ENCODE measurements at places on chromosomes 7 and 10.

GRCh38 chr10:30447125-30447799 lies 13.3 kb downstream of the MAP3K8 start:
- DNase-seq = peak; percentile 61

DNA sequence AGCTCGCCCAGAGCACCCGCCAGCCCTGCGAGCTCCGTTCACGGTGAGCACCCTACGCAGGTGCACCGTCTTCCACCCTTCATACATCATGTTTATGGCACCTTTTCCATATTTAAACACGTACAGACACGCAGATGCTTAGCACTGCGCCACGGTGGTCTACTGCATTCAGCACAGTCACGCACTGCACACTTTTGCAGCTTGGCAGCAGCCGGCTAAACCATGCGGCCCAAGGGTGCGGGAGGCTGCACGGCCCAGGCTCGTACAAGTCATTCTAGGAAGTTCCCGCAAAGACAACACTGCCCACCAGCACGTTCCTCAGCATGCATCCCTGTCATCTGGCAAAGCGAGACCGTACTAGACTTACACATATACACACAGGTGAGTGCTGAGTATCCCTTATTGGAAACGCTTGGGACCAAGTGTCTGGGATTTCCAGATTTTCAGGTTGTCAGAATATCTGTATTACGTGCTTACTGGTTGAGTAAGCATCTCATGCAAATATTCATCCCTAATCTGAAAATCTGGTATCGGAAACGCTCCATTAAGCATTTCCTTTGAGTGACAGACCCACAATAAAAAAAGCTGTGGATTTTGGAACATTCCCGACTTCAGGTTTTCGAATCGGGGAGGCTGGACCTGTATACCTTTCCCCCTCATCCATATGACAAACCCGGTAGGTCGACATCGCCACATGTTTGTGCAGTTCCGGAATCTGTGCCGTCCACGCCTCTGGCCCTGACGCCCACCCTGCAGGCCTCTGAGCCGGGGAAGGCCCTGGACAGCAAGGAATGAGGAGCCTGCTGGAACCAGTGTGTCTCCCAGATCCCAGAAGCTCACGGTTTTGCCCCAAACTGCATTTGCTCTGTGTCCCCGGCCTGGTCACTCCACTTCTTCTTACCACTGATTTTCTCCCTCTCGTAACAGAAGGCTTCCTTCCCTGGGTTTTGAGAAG lies 222.2 kb downstream of the ELFN1 start:
- no peak for DNase-seq

DNA sequence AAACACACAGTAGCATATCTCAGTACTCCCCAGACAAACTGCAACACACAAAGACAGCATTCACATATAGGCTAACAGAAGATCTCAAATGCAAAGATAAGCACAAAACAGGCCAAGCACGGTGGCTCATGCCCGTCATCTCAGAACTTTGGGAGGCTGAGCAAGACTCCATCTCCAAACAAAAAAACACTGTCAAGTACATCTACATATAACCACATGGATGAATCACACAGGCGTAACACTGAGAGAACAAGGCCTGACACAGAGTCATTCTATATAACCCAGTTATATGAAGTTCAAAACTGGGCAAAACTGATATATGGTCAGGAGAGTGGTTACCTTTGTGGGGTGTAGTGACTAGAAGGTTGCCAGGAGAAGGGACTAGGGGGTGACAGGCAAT lies 506.4 kb downstream of the KCNMA1 start:
- DNase-seq = no peak

- no peak for DNase-seq
Observed at GRCh38 chr10:80203835-80204676, 1.3 kb downstream of the ANXA11 start.

- DNase-seq = no peak
Observed at GRCh38 chr7:65225422-65226006, 148.1 kb upstream of the ZNF92 start.

- DNase-seq = no peak
Observed at GRCh38 chr7:1794888-1795542, 124.9 kb downstream of the ELFN1 start.

DNA sequence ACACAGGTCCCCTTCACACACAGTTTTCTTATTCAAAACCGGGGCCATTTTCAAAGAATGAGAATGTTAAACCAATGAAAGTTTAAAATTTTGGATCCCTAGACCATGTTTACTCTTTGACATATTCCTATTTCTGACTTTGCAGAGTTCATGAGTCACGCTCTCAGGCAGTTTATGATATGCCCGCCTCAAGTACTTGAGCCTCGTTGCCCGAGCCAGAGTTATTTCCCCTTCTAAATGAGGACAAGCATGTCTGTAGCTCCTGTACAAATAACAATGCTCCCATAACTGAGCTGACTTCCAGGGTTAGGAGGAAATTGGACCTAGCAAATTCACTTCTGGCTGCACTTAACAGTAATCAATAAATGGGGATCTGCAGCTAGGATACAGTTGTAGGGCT lies 87.9 kb upstream of the PDE1C start:
- DNase-seq = no peak

DNA sequence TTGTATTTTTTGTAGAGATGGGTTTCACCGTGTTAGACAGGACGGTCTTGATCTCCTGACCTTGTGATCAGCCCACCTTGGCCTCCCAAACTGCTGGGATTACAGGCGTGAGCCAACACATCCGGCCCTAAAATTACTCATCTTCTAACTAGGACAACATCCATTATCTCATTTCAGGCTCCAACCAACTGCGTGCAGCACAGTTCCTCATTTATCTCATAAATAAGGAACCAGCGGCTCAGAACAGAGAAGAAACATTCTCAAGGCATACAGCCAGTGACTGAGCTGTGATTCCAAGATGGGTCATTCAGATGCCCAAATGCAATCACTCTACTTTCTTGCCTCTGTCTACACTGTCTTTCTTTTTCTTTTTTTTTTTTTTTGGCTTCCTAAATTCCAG lies 356.1 kb downstream of the ELMO1 start:
- no peak for DNase-seq

DNA sequence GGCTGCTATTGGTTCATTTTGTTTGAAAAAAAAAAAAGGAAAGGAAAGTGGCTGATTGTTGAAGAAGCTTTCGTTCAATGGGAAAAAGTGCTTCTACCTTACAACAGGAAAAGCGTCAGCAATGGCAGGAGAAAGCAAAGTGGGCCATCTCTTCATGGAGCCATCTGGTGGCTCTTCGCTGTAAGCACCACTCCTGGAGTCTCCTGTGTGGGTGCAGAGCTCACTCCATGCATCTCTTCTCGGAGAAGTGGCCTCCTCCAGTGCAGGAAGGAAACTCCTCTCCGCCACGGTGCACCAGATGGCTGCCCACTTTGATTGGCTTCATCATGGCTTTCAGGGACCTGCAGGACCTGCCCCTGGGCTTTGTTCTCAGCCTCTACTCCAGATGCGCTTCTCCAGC lies 250.9 kb downstream of the PTEN start:
- no peak for DNase-seq

DNA sequence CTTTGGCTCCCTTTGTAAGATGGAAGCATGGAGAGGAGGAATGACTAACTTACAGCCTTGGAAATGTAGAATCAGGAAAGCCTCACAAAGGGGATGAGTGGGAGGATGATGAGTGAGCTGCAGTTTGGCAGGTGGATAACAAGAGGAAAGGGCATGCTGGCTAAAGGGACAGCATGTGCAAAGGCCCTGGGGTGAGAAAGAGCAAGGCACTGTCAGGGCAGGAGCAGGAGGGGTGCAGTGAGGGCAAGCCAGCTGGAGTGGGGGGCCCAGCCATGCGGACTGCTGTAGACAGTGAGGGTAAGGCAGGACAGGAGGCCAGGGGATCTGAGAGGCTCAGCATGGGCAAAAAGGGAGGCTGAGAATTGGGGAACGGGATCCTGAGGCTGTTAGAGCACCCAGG lies 20.5 kb downstream of the TLL2 start:
- DNase-seq = no peak

DNA sequence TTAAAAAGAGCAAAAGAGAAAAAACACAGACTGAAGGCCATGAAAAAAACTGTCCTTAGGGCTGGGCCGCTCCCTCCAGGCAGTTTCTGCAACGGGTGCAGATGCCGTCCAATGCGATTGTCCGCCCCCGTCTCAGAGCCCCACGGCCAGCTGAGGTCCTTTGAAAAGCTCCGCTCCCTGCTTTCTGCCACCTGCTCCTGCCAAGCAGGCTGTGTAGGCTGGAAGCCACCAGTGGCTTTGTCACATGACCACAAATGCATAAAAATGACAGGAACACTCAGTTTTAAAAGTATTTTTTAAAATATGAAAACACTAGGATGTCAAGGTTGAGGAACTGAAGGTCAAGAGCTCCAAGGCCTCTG lies 71.7 kb downstream of the AMZ1 start:
- no peak for DNase-seq

GRCh38 chr7:106068986-106069385 lies 43.1 kb downstream of the SYPL1 start:
- DNase-seq = no peak

GRCh38 chr7:106978425-106979420 lies 65.8 kb upstream of the PRKAR2B start:
- DNase-seq = no peak

DNA sequence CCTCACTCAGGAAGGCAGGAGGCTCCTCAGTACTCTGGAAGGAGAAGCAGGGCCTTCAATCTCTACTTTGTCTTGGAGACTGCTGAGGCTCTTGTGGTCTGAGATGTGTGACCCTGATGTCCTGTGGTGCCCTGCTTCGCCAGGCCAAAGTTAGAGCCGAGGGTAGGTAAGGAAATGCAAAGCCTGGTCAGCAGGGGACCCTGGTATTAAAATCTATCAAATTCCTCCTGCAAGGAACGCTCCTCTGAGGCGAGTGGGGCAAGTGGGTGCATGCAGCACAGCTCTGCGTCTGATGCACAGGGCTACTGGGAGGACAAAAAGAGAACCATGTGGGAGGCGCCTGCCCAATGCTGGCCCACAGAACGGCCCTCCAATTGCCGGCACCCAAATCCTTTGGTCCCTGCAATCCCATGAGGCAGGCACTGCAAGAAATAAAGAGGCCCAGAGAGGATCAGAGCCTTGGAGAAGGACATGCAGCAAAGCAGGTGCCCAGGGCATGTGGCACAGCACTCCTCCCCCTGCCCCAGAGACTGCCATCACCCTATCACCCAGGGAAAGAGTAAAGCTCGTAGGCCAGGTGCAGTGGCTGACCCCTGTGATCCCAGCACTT lies 23.1 kb upstream of the ZMIZ1 start:
- no peak for DNase-seq

- DNase-seq = no peak
Observed at GRCh38 chr10:45052700-45053099, 52.0 kb downstream of the ZNF22 start.

DNA sequence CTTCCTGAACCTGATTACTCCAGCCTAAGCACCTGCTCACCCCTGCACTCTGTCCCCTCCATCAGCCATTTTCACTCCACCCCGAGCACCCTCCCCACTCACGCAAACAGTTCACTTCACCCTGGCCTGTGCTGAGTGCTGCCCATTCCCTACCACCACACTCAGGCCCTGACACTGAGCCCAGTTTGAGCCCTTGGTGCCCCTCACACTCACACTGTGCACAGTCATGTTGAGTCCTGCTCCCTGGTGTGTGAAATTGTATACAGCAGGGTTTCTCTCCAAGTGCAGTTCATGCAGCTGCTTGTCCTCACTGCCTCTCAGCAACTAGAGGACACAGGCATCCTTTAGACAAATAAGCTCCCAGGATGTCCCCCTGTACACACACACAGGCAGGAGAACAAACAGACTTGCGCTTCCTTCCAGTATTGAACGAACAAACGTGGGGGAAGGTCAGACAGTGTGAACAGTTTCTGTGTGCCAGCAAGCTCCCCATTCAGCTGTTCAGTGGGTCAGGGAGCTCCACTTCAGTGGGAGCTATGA lies 6.8 kb downstream of the MYO1G start:
- no peak for DNase-seq

DNA sequence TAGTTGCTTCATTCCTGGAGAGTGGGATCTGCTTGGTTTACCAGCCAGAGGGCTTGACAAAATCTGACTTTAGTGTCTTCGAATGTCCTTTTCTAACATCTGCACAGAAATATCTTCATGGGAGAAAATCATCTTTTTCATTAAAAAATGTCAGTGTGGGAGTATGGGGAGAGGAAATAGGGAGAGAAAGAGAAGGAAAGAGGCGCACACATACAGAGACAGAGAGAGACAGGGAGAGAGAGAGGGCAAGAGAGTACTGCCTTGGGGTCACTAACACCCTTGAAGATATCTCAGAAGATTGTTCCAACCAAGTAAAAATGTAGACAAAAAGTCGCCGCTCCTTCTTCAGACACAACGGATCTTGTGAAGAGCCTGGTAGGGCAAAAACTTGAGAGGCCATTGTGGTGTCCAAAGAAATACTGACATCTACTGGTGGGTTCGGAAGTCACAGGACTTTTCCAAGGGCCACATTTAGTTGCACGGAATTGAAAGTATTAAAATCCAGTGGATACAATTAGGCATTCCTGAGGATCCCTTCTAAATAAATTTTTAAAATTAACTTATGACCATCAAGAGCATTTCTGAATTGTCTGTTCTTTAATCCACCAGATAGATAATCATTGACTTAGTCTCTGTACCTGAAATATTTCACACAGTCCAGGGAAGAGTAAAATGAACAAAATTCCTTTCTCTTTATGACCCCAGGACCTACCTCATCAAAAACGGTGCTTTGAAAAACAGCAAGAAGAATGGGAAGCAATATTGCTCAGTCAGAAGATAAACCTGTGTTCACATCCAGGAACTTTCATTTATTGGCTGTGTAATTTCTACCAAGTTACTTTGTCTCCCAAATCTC lies 29.7 kb downstream of the VIM start:
- no peak for DNase-seq

DNA sequence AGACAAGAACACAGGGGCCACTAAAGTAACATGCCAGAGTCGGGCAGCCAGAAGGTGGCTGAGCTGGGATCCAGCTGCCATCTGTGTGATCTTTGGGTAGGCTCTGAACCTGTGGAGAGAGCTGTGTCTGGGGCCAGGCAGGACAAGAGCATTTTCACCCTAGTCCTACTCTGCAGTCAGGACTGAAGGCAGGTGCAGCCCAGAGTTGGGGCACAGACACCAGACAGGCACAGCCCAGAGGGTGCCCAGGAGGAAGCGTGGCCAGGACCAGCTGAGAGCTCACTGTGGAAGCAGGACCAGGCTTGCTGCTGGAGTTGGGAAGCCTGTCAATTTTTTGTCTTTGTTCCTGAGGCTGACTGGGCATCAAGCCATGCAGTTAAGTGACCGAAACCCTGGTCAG lies 113.6 kb downstream of the ADCY1 start:
- no peak for DNase-seq

- DNase-seq = peak; percentile 31
Observed at GRCh38 chr10:103888113-103888841, 29.7 kb downstream of the STN1 start.

DNA sequence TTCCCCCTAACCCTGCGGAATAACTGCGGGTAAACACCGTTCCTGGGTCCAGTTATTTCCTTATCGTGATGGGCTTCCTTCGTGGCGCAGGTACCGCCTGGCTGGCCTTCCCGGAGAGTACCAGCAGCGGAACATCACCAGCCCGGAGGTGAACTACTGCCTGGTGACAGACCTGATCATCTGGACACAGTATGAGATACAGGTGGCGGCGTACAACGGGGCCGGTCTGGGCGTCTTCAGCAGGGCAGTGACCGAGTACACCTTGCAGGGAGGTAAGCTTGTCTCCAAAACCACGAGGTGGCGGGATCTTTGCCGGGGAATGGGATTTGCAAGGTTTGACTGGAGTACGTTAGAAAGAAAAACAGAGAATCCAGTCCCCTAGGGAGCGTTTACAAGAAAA lies 665.0 kb upstream of the FOXK1 start:
- no peak for DNase-seq

GRCh38 chr7:108090791-108091460 lies 39.2 kb downstream of the LAMB4 start:
- no peak for DNase-seq

- DNase-seq = no peak
Observed at GRCh38 chr7:152335900-152336571, 99.8 kb downstream of the KMT2C start.
